ENCODE measurements at places on chromosomes 7 and 10. TPM values are rescaled to one million over a fixed set of nuclear protein-coding genes. Genes with fewer than 3 reads are reported as not detected.

The PRRT4 gene
- 0.17 TPM for total RNA-seq

The ATOH7 gene
- not detected for total RNA-seq

The FEZF1 gene
- not detected for total RNA-seq

The UTF1 gene
- total RNA-seq, result not detected

The ADRB1 gene
- not detected for total RNA-seq

Data from mammary epithelial cell (primary cell).